ENCODE measurements at places on chromosomes 12 and 14. TPM values are rescaled to one million over a fixed set of nuclear protein-coding genes. Genes with fewer than 3 reads are reported as not detected.

The TMTC3 gene
- total RNA-seq: 45.6 TPM

DNA sequence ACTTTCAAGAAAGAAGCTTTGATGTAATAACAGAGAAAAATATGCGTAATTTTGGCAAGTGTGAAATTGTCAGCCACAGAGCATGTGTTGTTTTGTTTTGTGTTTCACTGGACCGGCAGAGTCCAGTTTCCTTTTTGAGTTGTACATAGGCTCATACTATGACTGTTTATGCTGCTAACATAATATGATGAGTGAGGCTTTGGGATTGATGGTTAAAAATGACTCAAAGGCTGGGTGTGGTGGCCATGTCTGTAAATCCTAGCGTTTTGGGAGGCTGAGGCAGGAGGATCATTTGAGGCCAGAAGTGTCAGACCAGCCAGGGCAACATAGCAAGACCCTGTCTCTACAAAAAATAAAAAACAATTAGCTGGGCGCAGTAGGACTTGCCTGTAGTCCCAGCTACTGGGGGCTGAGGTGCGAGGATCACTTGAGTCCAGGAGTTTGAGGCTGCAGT lies 487.9 kb downstream of the PCNX1 start:
- no peak for DNase-seq

DNA sequence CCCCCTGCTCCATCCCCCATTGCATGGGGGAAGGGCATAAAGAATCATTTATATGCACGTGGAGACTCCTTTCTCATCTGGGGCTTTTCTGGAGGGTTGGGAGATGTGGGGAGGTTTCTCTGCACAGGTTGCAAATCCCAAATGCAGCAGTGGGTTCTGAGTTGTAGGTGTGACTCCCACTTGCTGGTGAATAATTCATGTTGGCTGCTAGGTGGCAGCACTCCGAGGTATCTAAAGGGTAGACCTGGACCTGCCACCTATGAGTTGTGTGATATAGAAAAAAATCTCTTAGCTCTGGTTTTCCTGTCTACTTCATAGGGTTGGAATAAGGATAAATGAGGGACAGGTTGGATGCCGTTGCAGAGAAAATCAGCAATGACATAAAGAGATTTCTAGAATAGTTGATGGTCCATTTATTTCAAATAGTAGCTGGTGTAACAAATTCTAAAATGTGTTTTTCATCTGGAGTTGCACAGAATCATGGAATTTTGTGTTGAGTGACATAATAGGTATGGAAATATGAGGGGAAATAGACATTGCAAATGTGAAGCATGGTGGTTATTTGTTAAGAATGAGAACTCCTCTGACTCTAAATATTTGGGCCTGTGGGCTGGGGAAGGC lies 4.6 kb downstream of the MARCHF9 start:
- DNase-seq: no peak

The KRT72 gene
- not detected for total RNA-seq

The KCNH3 gene
- 0.08 TPM for total RNA-seq

The RND1 gene
- not detected for total RNA-seq

The RNF41 gene
- 28.5 TPM for total RNA-seq

The SUSD6 gene
- total RNA-seq: 6.4 TPM

DNA sequence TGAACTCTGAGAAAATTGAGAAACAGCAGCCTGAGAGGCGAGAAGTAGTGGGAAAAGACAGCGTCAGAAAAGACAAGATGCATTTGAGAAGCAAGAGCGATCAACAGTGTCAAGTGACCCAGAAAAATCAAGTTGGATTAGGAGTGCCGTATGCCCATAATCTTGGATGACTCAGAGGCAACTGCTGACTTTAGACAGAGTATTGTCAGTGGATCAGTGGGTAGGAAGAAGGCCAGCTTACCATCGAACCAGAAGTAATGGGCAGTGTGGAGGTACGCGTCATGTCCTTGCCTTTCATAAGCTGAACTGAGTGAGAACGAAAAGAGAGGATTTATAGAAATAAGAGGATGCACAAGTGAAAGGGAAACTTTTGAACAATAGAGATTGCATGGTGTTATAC lies 151.0 kb upstream of the NAV3 start:
- DNase-seq: no peak

The FOXG1 gene
- total RNA-seq: not detected

The POTEM gene
- not detected for total RNA-seq

GRCh38 chr12:42704810-42705401 lies 115.4 kb upstream of the PRICKLE1 start:
- no peak for DNase-seq

The KRT73 gene
- not detected for total RNA-seq

- no peak for DNase-seq
Measured at GRCh38 chr14:104462651-104463630, 116.6 kb upstream of the C14orf180 start.

All from SJSA1 (cell line).